Adrenal gland (tissue), 19 donors: ENCODE measurements at places on chromosomes 5 and 9. TPM values are rescaled to one million over a fixed set of nuclear protein-coding genes. Genes with fewer than 3 reads are reported as not detected.

The EGFL7 gene
- total RNA-seq = 61.2 TPM

The SPAG8 gene
- 3.0 TPM for total RNA-seq

DNA sequence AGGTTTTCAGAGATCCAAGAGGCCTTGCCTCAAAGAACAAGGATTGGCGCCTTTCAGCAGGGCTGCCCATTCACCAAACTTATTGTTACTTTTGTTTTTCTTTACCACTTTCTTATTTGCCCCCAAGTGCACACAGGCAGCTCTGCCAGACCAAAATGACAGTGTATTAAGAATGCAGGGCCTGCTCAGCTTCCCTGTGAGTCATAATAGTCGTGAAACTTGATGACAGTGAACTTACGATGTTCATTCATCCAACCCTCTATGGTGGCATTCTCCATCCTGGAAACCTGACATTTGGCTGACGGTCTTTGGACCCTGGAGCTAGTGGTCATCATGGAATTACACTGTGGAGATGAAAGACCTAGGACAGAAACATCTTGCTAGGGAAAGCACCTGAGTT, 44.3 kb downstream of the UBE2QL1 start:
- no peaks in the 10 kb centered on the region for H3K4me1 ChIP-seq
- no peak for DNase-seq
- H3K27ac ChIP-seq = no peak overlapping the region
- H3K36me3 ChIP-seq = no peaks in the 10 kb centered on the region

DNA sequence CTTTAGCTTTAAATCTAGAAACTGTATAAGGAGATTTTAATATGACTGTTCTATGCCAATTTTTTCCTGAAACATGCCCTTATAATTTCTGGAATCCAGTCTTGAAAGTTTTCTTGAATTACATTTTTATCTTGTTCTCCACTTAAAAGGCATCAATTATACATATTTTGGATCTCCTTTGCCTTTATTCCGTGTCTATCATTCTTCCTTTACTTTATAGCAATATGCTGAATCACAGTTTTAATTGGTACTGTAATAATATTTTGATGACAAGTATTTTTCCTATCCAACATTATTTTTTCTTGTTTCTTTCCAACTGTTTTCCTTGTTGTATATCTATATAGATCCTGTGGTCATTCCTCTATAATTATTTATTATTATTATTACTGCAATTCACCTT, 361.2 kb downstream of the PIK3R1 start:
- H3K4me3 ChIP-seq = no peak overlapping the region
- no peak overlapping the region for H3K27ac ChIP-seq
- no peak for DNase-seq
- no peaks in the 10 kb centered on the region for H3K27me3 ChIP-seq

- H3K36me3 ChIP-seq = no peaks in the 10 kb centered on the region
- no peak for DNase-seq
- H3K4me1 ChIP-seq = no peaks in the 10 kb centered on the region
- H3K27ac ChIP-seq = no peak overlapping the region
Measured at GRCh38 chr9:116336133-116336862, 182.7 kb downstream of the PAPPA start.

DNA sequence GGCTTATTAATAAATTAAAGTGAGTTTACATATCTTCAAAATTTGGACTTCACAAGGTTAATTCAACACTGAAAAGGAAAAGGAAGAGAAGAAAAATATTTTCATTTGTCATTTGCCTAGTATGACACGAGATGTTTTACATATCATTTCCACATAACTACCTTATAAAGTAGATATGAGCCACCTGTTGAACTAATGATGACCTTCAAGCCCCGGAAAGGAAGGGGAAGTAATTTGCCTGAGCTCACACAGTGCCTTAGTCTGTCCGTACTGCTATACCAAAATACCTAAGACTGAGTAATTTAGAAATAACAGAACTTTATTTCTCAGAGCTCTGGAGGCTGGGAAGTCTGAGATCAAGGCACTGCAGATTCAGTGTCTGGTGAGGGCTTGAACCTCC, 17.9 kb downstream of the CMYA5 start:
- no peaks in the 10 kb centered on the region for H3K4me1 ChIP-seq
- H3K27me3 ChIP-seq = no peaks in the 10 kb centered on the region
- no peak for DNase-seq
- no peak overlapping the region for H3K4me3 ChIP-seq
- no peaks in the 10 kb centered on the region for H3K36me3 ChIP-seq

GRCh38 chr5:53038196-53038847, 49.2 kb downstream of the ITGA2 start:
- H3K4me3 ChIP-seq = no peak overlapping the region
- H3K27ac ChIP-seq = no peak overlapping the region
- DNase-seq = peak; percentile 15
- no peaks in the 10 kb centered on the region for H3K27me3 ChIP-seq
- H3K36me3 ChIP-seq = no peaks in the 10 kb centered on the region

GRCh38 chr5:16502866-16503265, 37.3 kb upstream of the ZNF622 start:
- no peaks in the 10 kb centered on the region for H3K27me3 ChIP-seq
- no peak overlapping the region for H3K27ac ChIP-seq
- DNase-seq = no peak
- no peak overlapping the region for H3K4me3 ChIP-seq
- H3K4me1 ChIP-seq = no peaks in the 10 kb centered on the region

The EIF4E1B gene
- not detected for total RNA-seq
